ENCODE measurements at places on chromosomes 7 and 10. TPM values are rescaled to one million over a fixed set of nuclear protein-coding genes. Genes with fewer than 3 reads are reported as not detected.

- no peak for DNase-seq
- H3K27ac ChIP-seq: no peak overlapping the region
- no peaks in the 10 kb centered on the region for H3K36me3 ChIP-seq
- no peak overlapping the region for H3K4me3 ChIP-seq
- H3K27me3 ChIP-seq: no peaks in the 10 kb centered on the region
- H3K4me1 ChIP-seq: no peaks in the 10 kb centered on the region
Observed at GRCh38 chr10:71138166-71138830, 74.1 kb upstream of the UNC5B start.

DNA sequence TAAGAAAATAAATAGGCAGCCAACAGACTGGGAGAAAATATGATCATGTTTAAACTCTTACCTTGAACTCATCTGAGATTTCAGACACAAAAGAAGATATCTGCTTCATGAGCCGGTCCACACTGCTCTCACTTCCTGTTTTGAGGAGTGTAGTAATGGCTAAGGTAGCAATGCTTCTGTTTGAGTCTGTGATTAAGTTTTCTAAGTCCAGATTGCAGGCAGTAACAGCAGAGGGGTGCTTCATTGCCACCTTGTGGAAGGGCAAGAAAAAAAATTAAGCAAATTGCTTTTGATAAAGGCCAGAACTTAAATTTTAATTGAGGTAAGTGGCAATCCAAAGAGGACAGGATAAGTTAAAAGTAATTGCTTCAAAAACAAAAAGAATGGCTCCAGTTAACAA is 69.1 kb downstream of the MEST start:
- no peak overlapping the region for H3K4me3 ChIP-seq
- no peak overlapping the region for H3K27ac ChIP-seq
- no peaks in the 10 kb centered on the region for H3K36me3 ChIP-seq
- no peak for DNase-seq
- H3K27me3 ChIP-seq: no peaks in the 10 kb centered on the region
- H3K4me1 ChIP-seq: peaks cover 5% of the 10 kb centered on the region

Gene MMRN2
- 81.3 TPM for total RNA-seq

Gene KAT6B
- total RNA-seq: 42.7 TPM
